ENCODE measurements at places on chromosomes 3 and 15. TPM values are rescaled to one million over a fixed set of nuclear protein-coding genes. Genes with fewer than 3 reads are reported as not detected.

SEMA3B gene
- 1.1 TPM for total RNA-seq

ISLR gene
- total RNA-seq = 0.76 TPM

SEMA4B gene
- 7.5 TPM for total RNA-seq

IGSF11 gene
- total RNA-seq = not detected

RBMS3 gene
- total RNA-seq = 49.6 TPM

ZNF385D gene
- total RNA-seq = 0.33 TPM

NECTIN3 gene
- total RNA-seq = 76.3 TPM

ANKRD63 gene
- total RNA-seq = not detected

RAB6B gene
- total RNA-seq = 0.98 TPM

Data from vein endothelial cell (primary cell).